ENCODE measurements at places on chromosomes 11 and 22.

DNA sequence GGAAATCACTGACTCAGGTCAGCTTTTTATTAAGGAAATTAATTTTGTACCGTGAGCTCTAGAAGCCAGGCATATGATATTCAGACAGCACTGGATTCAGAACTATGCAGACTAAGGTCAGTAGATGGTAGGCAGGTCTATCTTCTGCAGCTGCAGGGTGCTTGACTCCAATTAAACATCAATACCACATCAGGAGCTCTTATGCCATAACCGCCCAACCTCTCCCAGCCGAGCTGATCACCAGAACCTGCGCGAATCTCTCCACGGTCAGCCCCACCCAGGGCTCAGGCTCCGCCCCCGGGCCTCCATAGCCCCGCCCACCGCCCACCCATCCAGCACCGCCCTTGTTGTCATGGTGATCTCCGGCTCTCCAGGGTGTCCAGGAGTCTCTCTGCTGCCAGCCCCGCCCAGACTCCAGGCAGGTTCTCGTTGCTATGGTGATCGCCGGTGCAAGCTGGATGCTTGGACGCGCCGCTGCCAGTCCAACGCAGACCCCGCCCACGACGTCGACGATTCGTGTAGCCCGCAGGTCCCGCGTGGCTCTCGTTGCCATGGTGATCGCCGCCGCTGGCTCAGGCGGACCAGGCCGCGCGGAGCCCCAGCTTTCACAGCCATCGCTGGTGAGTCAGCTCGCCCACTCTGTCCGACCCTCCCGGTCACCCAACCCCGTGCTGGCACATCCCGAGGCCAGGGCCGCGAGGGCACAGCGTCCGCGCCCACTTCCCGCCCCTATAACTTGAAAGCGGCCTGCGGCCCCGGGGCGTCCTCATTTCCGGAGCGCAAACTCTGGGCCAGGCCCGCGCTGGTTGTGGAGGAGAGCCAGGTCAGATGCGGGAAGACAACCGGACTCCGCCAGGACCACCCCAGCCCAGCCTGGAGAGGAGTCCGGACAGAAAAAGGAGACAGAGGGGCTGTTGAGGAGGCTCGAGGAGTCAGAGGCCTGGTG lies at the start of gene RAB36:
Gene RAB36, plus strand, starts transcription at position 546 of the 946 bp plus-strand sequence. CDS start 1,140 bp downstream, outside the sequence.
- DNase-seq = peak; percentile 96

- DNase-seq = no peak
These were observed 57.8 kb downstream of the NXPE1 start for GRCh38 chr11:114501901-114502300.

GRCh38 chr22:36764641-36765040 lies 11.3 kb downstream of the IFT27 start:
- no peak for DNase-seq

DNA sequence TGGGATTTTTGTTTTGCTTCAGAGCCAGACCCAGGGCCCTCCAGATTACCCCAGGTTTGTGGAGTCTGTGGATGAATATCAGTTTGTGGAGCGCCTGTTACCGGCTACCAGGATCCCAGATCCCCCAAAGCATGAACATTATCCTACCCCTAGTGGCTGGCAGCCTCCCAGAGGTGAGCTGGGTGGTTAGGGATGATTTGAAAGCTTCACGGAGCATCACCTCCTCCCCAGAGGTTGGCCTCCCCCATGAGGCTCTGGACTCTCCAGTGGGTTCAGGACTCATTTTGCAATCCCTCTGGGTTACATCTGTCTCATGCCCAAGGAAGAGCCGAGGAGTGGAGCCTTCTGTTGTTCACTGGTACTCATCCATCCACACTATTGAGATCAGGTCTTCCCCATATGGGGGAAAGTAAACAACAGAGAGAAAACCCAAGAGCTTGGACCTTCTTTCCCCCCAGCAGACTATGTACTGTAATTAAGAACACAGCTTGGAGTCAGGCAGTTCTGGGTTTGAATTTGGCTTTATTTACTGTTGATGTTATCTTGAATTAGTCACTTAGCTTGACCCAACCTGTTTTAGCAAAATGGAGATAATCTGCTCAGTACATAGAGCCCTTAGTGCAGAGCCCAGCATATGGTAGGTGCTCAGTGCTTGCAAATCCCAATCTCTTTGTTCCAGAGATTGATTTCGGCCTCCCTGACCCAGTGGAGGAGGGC lies 2.5 kb downstream of the MRPL49 start:
- no peak for DNase-seq

DNA sequence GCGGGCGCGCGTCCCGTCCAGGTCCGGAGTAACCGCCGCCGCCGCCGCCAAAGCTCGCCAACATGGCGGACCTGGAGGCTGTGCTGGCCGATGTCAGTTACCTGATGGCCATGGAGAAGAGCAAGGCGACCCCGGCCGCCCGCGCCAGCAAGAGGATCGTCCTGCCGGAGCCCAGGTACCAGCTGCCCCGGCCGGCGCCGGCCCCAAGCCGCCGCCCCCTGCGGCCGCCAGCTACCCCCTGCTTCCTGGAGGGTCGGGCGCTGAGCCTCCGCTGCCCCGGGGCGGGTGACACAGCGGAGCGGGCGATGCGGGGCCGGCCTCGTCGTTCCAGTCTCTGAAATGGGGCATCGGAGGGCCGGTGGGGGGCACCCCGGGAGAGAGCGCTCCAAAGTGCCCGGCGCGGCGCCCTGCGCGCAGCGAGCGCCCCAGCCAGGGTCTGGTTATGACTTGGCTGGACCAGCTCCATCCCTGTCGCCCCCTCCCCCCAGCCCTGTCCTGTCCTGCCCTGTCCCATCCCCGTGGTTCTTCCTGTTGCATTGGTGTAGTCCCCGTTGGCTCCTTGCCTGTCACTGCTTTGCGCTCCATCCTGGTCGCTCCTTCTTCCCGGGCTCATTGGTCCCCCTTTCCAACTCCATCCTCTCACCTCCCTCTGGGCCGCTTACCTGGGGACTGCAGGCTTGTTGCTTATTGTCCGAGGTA lies 653 bp downstream of the GRK3 start:
- DNase-seq = no peak

DNA sequence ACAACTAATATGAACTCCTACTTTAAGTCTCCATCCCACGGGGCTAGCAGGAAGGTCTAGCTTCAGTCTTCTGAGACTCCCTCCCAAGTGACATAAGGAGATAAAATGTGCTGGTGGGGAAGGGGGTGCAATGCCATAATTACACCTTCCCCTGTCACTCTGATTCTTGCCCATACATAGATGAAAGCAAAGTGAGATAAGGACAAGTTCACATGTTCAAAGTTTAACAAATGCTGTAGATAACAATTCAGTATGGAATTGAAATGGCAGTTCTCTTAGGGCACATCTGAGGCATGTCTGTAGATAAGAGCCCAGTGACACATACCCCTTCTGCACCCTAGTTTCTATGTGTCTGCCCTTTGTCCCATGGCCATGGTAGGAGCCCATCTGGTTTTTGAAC lies 38.2 kb upstream of the PANX1 start:
- DNase-seq = no peak

DNA sequence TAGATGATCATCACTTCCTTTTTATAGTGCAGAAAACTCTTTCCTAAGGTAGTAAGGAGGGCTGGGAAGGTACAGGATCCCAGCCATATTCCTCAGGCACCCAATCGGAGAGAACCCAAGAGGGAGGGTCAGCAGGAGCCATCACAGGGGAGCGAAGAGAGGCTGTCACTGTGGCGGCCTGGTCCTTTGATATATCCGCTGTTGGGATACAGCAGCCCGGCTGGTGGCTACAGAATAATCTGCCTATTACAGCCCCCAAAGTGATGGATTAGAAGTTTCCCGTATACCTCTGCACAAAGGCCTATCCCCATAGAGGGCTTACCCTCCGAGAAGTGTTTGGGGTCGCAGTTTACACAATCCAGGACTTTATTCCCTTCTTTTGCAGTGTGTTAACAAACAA lies 48.5 kb downstream of the OR4D9 start:
- DNase-seq = no peak

- DNase-seq = no peak
These were observed 68.1 kb downstream of the PPP6R3 start for GRCh38 chr11:68528630-68529029.

DNA sequence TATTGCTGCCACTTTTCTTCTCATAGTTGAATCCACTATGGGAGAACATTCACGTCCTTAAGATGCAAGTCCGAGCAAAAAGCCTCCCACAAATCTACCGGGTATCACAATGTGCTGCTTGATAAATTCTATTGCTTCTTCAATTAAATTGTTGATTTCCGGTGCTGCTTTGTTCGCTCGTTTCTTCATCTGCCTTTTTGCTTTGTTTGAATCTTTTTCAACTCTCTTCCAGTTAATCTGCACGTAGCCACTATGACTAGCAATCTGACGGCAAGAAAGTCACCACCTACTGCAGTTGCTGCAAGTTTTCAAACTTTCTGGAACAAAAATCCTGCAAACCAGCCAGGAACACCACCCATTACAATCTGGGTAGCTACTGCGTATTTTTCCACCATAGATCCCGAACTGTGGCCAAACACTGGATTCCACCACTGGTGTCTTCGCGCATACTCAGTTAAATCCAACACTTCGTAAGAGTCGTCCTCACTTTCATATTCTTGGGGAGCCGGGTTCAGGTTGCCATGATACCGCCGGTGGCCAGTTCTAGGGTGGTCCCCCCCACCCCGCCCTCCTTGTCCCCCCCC lies 59.1 kb downstream of the CLMP start:
- no peak for DNase-seq

DNA sequence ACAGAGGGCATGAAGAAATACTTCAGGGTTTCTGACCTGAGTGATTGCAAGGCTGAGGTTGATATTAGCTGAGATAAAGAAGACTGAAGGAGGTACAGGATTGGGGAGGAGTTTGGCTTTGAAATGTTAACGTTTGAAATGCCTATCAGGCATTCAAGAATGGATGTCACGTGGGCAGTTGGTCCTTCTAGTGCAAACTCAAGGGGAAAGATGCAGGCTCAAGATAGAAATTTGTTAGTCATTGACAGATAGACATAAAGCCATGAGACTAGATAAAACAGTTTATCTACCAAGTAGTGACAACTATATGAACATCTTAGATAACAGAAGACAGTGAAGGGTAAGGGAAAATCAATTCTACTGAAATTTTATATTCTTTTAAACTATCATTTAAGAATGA lies 23.1 kb downstream of the TTC17 start:
- DNase-seq = no peak

DNA sequence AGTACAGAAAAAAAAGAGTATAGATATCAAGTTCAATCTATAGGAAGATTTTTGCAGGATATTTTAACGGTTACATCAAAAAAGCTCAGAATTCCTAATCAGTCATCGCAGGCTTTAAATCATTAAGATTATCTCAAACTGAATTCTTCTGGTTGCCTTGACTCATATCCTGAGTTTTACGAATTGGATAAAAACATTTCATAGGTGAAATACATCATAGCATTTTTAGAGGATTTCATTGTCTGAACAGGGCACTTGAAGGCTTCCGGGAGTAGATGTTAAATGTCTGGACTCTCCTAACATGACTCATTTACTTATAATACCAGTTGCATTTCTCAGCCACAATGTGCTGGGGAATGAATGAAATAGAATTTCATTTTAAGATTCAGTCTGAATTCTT lies 2216.6 kb upstream of the RAG2 start:
- no peak for DNase-seq

DNA sequence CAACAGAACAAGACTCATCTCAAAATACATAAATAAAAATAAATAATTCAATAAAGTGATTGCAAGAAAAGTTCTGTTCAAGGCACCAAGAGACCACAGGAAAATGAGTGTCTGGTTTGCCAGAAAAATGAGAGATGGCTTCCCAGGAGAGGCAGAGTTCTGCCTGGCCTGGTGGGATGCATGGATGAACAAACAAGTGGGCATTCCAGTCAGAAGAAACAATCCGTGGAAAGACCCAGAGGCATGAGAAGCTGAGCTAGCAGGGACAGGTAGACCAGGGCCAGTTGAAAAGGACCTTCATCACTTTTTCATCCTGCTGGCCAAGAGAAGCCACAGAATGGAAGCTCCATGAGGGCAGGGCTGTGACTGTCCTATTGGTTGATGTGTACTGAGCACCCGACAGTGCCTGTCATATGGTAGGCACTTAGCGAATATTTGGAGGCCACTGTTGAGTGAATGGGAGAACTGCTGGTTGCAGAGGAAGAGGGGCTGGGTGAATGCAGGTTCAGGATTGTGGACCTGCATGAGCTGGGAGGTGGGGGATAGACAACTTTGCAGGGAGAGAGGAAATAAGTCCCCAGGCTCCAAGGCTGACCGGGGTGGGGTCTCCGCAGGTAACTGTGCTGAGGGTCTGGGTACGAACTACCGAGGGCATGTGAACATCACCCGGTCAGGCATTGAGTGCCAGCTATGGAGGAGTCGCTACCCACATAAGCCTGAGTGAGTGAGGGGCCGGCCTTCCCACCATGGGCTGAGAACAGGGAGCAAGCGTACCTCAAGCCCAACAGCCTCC lies 3.7 kb downstream of the F2 start:
- no peak for DNase-seq

- no peak for DNase-seq
These were observed 90.4 kb downstream of the TTC28 start for GRCh38 chr22:28589102-28589750.

DNA sequence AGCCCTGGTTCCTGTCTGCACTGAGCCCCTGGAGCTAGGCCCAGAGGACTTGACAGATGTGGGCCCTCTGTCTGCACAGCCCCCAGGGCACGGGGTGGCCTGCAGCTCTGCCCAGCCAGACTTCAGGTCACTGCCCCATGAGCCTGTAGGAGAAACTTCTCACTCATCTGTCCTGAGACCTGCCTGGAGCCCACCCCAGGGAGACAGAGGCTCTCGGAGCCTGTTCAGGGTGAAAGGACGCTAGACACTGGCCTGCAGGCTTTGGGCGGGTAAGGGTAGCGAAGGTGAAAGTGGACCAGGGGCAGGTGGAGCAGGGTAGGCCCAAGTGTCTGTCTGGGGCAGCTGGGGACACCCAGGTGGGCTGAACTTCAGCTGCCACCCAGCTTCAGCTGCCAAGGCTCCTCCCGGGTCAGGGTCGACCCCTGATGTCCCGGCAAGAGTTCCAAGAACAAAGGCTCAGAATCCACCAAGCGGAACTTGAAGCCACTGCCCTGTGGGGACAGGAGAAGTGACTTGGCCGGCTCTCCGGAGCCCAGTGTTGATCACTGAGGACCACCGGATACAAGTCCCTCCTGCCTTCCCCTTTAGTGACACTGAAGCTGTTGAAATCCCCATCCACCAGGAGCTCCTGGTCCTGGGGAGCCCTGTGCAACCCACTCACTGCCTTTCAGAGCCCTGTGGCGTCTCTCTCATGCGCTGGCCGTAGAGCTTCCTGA lies 90.3 kb downstream of the KCNQ1 start:
- DNase-seq = no peak

DNA sequence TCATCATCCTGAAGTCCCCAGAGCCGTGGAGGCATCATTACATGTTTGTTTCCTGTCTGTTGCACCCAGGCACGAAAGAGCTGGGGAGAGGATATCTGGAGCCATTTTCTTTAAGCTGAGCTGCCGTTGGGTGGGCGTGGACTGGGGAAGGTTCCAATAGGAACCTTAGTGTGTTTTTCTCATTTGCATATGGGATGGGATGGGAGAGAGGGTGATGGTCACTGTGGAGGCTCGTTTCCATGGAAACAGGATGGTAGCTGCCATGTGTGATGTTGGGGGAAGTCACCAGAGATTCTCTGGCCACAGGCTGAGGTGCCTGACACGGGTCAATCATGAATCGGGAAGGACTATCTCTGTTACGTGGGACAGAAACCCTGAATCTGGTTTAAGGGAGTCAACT lies 39.7 kb downstream of the CACNA1I start:
- DNase-seq = no peak
